Omental fat pad (tissue), 4 donors: ENCODE measurements at places on chromosomes 6 and 20. TPM values are rescaled to one million over a fixed set of nuclear protein-coding genes. Genes with fewer than 3 reads are reported as not detected.

GRCh38 chr6:12718015-12718414 lies 1.4 kb downstream of the PHACTR1 start:
- DNase-seq = no peak

DNA sequence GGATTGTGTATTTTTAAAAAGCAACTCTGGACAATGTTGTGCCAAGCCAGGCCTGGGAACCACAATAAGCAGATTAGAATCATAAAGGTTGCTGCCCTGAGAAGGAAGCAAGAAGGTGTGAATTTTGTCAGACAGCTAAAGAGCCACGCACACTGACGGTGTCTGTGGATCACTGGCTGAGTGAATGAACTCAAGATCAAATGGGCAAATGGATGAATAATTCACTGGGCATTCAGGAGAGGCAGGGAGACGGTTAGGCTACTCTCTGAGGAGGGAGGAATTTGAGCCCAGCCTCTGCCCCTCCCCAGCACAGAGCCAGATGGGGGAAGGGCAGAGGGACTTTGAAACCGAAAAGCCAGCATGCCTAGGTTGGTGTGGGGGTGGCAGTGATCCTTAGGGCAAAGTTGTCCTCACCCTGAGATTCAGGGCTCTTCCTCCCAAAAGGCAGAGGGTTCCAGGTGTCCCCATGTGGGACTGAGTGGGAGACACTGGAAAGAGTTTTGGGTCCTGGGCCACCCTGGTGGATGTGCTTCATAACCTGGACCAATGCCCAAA lies 19.5 kb upstream of the SLC22A7 start:
- no peak for DNase-seq

The SSTR4 gene
- total RNA-seq = not detected

GRCh38 chr6:41355952-41356351 lies 20.5 kb downstream of the NCR2 start:
- DNase-seq = no peak

DNA sequence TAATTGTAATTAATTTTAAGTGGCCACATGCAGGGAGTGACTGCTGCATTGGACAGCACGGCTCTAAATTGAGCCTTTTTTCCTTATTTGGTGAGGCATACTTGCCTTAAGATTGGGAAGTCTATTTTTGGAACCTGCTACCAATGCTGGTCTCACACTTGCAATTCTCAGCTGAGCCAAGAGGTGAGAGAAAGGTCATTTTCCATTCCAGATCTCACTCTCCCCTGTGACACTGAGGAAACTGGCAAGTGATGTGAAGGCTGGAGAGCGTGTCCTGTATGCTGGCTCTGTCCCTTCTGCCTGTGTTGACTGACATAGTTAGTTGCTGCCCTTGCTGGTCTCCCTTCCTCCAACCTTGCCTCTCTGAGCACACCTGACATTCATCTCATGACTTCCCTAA lies 735 bp upstream of the MOG start:
- no peak for DNase-seq

DNA sequence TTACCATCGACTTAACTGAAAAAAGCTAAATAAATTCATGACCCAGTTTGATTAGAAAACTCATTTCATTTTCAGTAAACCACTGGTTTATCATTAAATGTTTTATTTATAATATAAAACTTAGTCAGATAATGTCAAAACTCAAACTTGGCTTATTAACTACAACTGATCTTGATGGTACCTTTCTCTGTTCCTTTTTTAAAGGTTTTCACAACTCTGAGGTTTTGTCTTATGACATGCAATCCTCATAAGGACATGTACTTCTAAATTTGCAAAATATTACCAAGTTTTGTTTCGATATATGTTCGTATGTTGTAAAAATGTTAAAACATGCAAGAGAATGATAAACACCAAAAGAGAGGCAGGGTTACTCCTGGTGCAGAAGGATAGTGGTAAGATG lies 82.5 kb upstream of the PDE10A start:
- no peak for DNase-seq

DNA sequence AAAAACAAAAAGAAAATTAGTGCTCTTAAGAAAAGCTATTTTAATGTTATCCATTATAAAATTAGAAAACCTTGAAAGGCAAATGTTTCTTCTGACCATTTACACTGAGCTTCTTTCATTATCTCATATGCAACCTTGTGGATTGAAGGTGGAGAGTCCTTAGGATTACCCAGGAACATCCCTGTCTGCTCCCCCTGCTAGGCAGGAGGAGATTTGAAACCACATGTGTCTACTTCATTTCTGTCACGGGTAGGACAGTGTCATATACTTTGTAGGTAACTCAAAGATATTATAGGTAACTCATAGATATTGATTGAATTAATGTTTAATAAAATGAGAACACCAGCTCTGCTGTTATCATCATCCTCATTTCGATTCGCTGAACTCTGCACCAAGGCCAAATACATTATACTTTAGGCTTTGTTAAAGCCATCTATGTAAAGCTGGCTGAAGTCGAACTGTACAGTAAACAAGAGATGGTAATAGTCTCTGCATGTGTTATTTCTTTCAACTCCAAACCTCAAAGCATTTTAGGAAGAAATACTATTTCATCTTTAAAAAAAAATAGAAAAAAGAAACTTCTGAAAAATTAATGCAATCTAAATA lies 49.5 kb downstream of the HDAC2 start:
- no peak for DNase-seq

DNA sequence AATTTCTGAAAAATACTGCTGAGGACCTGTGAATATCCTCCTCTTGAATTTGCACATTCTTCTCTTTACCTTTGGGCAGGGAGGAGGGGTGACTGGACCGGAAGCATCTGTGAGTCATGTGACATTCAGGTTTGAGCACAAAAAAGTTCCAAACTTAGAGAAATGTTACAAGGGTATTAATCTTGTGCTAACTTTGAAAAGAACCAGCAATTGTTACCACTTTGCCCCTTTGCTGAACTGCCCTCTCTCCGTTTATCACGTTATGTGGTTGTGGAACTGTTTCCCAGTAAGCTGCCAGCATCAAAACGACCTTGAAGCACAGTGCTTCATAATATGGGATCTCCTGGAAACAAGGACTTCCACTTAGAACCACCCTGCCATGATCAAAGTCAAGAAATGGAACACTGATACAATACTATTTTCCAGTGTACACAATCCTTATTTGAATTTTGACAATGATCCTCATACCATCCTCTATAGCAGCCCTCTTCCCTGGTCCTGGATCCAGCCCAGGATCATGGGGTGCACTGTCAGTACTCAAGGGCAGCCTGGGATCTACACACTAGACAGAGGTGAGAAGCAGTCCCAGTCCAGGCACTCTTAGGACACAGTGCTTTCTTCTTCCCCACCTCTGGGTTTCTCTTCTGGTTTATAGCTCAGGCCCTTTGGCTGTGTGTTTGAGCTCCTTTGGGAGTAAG lies 2.3 kb upstream of the TUBB1 start:
- DNase-seq = no peak

- DNase-seq = no peak
Measured at GRCh38 chr6:61679625-61680024, 606.4 kb downstream of the KHDRBS2 start.

The HMGCLL1 gene
- 0.84 TPM for total RNA-seq

- no peak for DNase-seq
Measured at GRCh38 chr6:149230712-149231460, 86.6 kb upstream of the TAB2 start.

The LINC00237 gene
- total RNA-seq = not detected

The F13A1 gene
- 529 TPM for total RNA-seq

- DNase-seq = no peak
Measured at GRCh38 chr20:5974531-5974930, 24.1 kb downstream of the MCM8 start.

GRCh38 chr6:81401970-81402690 lies 350.4 kb downstream of the TENT5A start:
- DNase-seq = no peak

GRCh38 chr6:87660226-87660911 lies 41.7 kb downstream of the AKIRIN2 start:
- no peak for DNase-seq

- no peak for DNase-seq
Measured at GRCh38 chr6:134683783-134684422, 266.0 kb downstream of the ALDH8A1 start.
